Central memory CD8-positive, alpha-beta T cell (primary cell): ENCODE measurements at places on chromosomes 6 and 20.

DNA sequence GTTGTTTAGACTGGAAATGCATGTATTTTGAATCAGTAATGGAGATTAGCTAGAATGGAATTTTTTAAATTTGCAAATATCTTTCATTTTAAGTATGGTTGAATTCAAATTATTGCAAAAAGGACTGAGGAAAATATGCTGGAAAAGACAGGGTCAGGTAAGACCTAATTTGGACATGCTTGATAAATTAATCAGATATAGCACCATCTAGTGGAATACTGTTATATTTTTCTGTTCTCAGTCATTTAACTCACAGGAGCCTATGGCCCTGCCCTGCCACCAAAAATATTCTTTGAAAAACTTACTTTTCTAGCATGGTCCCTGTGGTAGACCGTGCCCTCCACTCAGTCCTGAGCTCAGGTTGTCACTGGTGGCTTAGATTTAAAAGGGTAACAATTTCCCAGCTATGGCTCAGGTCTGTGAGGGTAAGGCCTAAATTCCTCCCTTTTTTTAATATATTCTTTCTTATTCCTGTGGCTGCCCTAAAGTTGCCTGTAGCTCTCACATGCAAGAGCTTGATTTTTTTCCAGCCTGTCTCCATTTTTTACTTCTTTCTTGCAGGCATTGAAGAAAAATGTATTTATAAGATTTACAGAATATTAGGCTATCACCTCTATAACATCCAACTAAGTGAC is 25.3 kb upstream of the KIAA1586 start:
- peaks cover 18% of the 10 kb centered on the region for H3K27me3 ChIP-seq
- no peak for DNase-seq
- no peak overlapping the region for H3K4me3 ChIP-seq
- H3K27ac ChIP-seq, result no peak overlapping the region
- no peaks in the 10 kb centered on the region for H3K36me3 ChIP-seq

DNA sequence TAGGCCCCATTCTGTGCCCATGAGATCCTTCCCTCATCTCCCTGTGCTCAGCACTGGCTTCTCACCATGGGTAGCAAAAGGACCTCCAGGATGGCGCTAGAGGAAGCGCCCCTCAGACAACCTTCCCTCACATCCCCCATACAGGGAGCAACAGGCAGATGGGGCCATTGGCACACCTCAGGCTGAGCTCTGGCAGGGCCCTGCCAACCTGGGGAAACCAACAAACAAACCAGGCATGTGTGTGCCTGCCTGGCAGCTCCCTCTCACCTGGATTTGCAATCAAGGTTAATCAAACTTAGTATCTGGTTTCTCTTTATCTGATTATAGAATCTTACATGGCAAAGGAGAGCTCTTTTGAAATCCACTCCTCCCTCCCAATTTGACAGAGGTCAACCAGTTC is 134.9 kb downstream of the SLC23A2 start:
- H3K4me3 ChIP-seq, result no peak overlapping the region
- no peak for DNase-seq
- peaks cover 38% of the 10 kb centered on the region for H3K36me3 ChIP-seq
- H3K27ac ChIP-seq, result no peak overlapping the region
- no peaks in the 10 kb centered on the region for H3K27me3 ChIP-seq

DNA sequence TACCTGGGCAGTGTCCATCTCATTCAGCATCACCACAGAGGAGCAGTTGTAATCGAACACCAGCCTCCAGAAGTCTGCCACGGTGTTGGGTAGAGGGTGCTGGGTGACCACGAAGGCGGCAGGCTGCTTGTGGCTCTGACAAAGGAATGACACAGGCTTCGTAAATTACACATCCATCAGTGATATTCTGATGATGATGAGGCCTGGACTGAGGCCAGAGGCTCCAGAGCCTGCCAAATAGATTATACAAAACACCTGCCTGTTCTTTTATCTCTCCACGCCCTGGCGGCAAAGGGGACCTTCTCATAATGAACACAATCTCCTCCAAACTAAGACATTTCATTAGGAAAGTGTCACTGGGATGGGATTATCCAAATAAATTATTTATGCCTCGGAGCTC is 480.2 kb upstream of the CHD6 start:
- no peak overlapping the region for H3K4me3 ChIP-seq
- H3K27ac ChIP-seq, result no peak overlapping the region
- no peaks in the 10 kb centered on the region for H3K36me3 ChIP-seq
- H3K4me1 ChIP-seq, result no peaks in the 10 kb centered on the region
- no peak for DNase-seq

- no peaks in the 10 kb centered on the region for H3K27me3 ChIP-seq
- no peak for DNase-seq
- no peak overlapping the region for H3K27ac ChIP-seq
These were observed 367.2 kb downstream of the HTR1B start for GRCh38 chr6:77095936-77096627.

- H3K27ac ChIP-seq, result no peak overlapping the region
- DNase-seq, result no peak
- no peaks in the 10 kb centered on the region for H3K36me3 ChIP-seq
- H3K27me3 ChIP-seq, result peaks cover 47% of the 10 kb centered on the region
These were observed 11.3 kb upstream of the RNF182 start for GRCh38 chr6:13913226-13914001.

DNA sequence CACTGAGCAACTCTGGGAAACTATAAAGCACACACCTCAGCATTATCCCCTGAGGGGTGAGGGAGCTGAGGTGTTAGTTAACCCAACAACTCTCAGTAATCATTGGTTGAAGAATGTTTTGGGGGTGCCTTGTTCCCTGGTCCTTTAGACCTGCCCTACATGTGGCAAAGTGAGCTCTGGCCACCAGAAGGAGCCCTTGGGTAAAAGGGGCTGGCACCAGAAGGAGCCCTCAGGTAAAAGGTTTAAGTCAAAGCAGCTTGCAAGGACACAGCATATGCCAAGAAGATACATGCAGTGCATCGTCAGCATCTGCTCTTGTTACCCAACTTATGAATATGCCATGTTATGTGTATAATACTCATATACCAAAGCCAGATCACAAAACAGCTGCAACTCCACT is 1081.7 kb downstream of the KIF16B start:
- no peaks in the 10 kb centered on the region for H3K4me1 ChIP-seq
- H3K4me3 ChIP-seq, result no peak overlapping the region
- H3K27me3 ChIP-seq, result no peaks in the 10 kb centered on the region

GRCh38 chr6:42369568-42369967 is 82.2 kb downstream of the TRERF1 start:
- H3K27me3 ChIP-seq, result no peaks in the 10 kb centered on the region
- H3K27ac ChIP-seq, result peak overlapping the region; percentile 97
- H3K4me3 ChIP-seq, result peak overlapping the region; percentile 79
- peaks cover 85% of the 10 kb centered on the region for H3K4me1 ChIP-seq
- H3K36me3 ChIP-seq, result peaks cover 8% of the 10 kb centered on the region

GRCh38 chr6:21859193-21859735 is 265.7 kb downstream of the SOX4 start:
- H3K4me3 ChIP-seq, result no peak overlapping the region
- H3K27me3 ChIP-seq, result no peaks in the 10 kb centered on the region
- no peaks in the 10 kb centered on the region for H3K4me1 ChIP-seq
- H3K36me3 ChIP-seq, result peaks cover 2% of the 10 kb centered on the region
- no peak for DNase-seq
